ENCODE measurements at places on chromosomes 5 and 9. TPM values are rescaled to one million over a fixed set of nuclear protein-coding genes. Genes with fewer than 3 reads are reported as not detected.
A peak's percentile ranks its signal among the peaks of the same experiment; 100 is the strongest.

- peak; percentile 95 for DNase-seq
Observed at GRCh38 chr9:136400038-136400834, at the start of gene SNAPC4. SNAPC4 (minus strand) TSS chr9:136400170; CDS start chr9:136398428, 1,742 bp downstream.

DNA sequence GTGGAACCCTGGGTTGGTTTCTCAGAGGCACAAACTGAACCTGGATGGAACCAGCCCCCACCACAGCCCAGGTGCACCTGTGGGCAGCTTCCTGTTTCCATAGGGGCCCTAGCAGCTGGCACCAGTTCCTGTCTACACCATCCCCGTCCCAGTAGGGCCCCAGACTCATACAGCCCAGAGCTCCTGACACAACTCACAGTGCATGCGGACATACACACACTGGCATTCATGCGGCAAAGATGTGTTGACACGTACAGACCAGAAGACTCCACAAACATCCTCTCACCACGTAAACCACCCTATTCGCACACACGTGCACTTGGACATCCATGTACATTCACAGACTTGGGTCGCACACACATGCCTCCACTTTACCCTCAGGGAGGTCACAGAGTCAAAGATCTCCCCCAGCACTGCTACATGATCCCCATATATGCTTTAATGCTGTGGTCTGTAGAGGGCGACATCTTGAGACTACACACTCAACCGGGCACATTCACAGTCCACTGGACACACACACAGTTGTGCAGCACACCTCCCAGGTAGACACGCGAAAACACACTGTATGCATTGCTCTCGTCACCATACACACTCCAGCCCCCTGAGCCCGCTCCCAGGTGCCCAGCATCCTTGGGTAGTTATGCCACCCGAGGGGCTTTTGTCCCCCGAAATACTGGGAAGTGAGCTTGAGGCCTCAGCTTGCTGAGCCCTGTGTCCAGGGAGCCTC is 22.4 kb downstream of the CXXC5 start:
- peak; percentile 64 for DNase-seq

- no peak for DNase-seq
Observed at GRCh38 chr5:54676481-54677340, 159.2 kb downstream of the SNX18 start.

DNA sequence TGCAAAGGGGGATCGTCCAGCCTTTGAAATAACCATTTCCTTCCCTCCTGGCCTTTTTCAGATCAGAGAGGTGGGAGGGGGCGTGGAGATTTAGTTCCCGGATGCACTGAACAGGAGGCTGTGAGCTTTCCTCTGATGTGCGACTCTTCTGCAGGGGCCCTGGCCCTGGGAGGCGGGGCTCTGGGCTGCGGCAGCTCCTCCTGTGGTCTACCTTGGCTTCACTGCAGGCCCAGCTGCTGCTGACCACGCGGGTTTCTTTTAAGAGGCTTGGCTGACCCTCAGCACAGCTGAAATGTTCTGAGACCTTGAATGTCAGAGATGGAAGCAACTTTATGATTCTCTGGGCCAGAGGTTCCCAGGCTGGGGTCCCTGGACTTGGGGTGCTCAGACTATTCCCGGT is 27.0 kb upstream of the COL15A1 start:
- no peak for DNase-seq

SHOC1 gene
- total RNA-seq, result not detected

MARCOL gene
- not detected for total RNA-seq
